ENCODE measurements at places on chromosomes 6 and 20.

- no peak for DNase-seq
These were observed 108.9 kb downstream of the THEMIS start for GRCh38 chr6:127791779-127792528.

GRCh38 chr6:30557683-30557981 is 537 bp downstream of the PRR3 start:
- DNase-seq: no peak

DNA sequence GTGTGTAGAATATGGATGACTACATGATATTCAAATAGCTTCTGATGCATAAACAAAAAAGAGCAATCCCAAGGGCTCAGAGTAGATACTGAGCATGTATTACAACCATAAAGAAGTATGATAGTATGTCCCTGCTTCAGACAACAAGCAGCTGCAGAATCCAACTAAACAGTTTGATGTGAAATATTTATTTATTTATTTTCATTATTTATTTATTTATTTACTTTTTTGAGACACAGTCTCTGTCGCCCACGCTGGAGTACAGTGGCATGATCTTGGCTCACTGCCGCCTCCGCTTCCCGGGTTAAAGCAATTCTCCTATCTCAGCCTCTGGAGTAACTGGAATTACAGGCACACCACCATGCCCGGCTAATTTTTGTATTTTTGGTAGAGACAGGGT is 384.3 kb downstream of the KHDRBS2 start:
- DNase-seq: no peak

- no peak for DNase-seq
These were observed 46.8 kb downstream of the MAP7 start for GRCh38 chr6:136503303-136504029.

DNA sequence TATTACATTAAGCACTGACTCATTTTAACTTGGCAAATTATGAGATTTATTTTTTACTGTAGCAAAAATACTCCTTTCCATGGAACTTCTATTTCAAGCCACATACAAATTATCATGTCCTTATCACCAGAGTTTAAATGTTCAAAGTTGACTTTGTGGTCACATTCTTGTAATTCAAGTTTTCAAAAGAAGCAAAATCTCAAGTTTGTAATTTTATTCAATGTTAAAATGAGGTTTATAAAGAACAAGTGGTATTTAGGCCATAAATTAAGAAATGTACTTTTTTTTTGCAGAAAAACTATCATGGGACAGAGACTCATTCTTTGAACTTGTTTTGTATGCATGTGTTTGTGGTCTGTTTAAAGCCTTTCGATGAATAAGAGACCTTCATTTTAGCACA is 811.5 kb downstream of the TENT5A start:
- no peak for DNase-seq

- DNase-seq: no peak
These were observed 265.1 kb upstream of the CEP162 start for GRCh38 chr6:84492241-84493165.

DNA sequence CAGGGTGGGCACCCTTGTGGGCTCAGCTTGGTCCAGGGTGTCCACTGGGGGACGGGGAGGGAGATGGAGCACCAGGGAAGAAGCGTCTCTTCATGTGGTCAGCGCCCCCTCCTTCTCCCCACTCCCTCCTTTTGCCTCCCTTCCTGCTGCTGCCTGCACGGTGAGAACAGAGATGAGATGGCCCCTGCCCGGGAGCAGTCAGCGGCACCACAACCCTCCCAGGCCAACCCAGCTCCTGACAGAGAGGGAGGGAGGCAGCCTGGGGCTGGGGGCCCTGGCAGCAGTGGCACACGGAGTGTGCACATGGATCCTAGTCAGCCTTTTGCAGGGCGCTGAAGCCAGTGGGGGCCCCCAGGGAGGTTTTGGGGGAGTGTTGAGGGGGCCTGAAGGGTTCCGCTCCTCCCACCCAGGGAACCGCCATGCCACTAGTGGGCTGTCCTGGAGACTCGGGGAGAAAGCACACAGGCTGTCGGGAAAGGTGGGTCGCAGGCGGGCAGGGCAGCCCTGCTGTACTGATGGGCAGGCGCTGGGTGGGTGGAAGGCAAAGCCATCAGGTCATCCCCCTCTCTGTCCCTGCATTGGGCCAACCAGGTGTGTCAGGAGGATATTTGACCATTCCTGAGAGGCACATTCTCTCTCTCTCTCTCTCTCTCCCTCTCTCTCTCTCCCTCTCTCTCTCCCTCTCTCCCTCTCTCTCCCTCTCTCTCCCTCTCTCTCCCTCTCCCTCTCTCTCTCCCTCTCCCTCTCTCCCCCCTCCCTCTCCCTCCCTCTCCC is 94.3 kb upstream of the BHLHE23 start:
- DNase-seq: no peak

- DNase-seq: no peak
These were observed 21.4 kb upstream of the AHCY start for GRCh38 chr20:34324541-34324940.

DNA sequence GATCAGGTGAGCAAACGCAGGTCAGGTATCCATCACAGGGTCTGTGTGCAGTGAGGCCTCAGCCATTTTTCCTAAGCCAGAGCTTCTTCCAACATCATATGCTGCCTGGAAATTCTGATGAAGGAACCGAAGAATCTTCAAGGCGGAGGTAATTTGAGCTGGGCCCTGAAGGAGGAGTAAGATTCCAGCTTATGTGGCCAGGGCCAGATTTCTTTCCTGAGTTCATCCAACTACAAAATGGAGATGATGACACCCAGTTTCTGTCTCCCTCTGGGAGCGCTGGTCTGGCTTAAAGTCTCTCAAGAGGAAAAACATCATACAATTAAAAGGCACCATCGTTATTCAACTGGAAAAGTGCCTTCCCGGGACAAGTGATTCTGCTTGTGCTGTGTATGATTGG is 6.9 kb upstream of the MANBAL start:
- no peak for DNase-seq

DNA sequence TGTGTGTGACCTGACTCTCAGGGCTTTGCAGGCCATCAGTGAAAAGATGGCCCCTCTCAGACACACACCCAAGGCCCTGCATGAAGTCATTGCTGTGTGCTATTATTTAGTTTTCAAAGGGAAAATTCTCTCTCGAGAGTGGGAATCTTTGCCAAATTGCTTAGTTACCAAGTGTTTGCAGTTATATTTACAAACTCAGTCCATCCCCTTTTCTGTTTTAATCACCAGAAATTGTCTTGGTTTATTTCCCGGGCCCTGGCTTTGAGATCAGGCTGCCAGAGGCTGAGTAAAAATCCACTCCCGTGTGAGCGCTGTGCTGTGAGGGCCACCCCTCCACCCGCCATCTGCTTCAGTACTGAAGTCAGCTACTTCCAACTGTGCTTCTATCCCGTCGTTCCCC is 163.1 kb downstream of the SOD2 start:
- DNase-seq: no peak

DNA sequence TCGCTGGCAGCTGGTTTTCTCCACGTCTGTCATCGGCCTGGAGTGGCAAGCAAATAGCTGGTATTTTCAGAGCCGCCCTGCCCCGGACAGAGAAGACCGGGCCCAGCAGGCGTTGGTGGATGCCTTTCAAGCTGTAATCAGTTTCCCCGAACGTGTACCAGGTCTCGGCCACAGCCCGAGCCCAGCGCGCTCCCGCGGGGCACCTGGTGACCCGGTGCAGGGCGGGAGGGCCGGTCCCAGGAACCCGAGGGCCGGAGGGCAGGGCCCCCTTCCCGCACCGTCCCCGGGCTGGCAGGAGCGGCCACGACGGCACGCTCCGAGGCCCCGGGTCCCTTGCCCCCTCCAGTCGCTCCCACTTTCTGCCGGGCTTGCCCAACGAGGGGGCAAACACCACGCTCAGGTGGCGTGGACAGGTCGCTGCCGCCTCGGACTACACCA is 348 bp upstream of the PYGB start:
- no peak for DNase-seq

DNA sequence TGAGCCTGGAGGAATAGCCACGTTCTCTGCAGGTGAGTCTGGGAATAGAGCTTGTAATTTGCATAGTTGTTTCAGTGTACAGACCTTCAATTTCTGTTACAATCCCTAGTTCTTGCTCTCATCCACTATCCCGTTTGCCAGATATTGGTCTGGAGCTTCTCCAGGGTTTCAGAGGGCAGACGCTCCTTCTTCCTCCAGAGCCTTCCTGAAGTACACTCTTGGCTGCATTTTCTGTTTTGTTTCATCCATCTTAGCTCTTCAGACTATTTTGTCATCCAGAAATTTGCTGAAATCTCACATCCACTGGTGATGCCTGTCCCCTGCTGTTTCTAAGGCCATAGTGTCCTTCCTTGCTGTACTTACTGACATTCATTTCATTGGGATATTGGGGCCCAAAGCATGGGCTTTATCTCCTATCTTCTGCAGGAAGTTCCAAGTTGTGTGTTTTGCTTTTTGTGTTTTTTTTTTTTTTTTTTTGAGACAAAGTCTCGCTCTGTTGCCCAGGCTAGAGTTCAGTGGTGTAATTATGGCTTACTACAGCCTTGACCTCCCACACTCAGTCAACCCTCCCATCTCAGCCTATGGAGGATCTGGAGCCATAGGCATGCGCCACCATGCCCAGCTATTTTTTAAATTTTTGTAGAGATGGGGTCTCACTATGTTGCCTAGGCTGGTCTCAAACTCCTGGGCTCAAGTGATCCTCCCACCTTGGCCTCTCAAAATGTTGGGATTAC is 18.7 kb downstream of the CDS2 start:
- DNase-seq: no peak

GRCh38 chr6:142518126-142518525 is 216.3 kb downstream of the ADGRG6 start:
- no peak for DNase-seq

DNA sequence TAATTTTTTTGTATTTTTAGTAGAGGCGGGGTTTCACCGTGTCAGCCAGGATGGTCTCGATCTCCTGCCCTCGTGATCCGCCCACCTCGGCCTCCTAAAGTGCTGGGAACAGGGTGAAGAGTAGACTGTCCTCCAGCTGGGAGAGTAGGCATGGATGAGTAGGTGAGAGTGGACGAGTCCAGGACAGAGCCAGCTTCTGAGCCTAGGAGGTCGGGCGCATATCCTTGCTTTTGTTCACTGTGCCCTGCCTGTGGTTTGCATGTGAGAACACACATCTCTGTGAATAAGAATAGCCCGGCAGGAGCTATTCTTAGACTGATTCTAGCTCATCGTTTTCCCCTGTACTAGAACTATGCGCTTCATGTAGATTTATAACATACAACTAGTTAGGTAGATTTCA is 78.3 kb downstream of the RPP40 start:
- DNase-seq: no peak

DNA sequence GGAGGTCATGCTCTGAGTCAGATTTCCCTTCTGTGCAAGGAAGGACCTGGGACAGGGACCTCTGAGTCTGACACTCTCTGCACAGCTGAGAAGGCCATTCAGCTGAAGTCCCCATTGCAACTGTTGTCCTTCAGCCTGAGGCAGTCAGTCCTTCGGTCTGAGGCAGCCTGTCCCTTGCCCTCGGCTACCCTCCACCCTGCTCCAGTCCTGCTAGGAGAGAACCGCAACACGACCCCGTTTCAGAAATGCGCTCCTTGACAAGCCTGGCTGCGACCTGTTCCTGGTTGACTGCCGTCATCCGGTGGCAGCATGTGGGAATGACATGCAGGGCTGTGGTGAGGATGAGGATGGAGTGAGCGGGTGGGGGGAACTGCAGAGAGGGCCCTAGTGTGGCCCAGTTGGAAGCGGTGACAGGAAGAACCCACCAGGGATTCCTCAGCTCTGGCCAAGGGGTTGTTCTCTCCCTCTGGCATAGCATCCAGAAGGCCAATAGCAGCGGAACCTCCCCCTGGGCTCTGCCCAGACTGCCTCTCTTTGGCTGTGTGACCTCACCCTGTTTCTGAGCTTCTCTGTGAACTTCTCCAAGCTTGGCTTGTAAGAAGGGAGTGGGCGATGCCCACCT is 40.3 kb upstream of the ANGPT4 start:
- DNase-seq: peak; percentile 73
